AG09319 (cell line): ENCODE measurements at places on chromosomes 6 and 20.

DNA sequence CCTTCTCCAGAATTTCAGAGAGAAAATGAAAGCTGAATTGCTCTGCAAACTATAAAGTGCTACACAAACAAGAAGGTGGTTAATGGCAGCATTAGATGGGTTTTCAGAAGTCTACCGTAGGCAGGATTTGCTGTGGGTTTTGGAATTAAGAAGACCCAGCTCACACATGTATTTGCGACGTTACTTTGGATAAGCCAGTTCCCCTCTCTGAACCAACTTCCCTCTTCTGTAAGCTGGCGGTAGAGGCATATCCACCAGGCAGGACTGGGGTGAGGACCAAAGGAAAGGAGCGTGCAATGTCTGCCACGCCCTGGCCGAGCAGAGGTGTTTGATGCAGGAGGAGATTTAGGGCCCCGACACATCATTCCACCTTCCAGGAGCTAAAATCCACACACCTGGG lies 6.9 kb downstream of the RSPO4 start:
- DNase-seq, result no peak

GRCh38 chr6:12103158-12103557 lies 91.0 kb downstream of the HIVEP1 start:
- no peak for DNase-seq

GRCh38 chr6:3455147-3455568 lies 1.7 kb downstream of the SLC22A23 start:
- no peak for DNase-seq

- no peak for DNase-seq
Observed at GRCh38 chr6:109321752-109322151, 60.5 kb downstream of the CD164 start.

GRCh38 chr6:42142118-42142835 lies at the start of gene C6orf132:
Gene C6orf132 (minus strand): TSS chr6:42142620. CDS start chr6:42142444, 176 bp downstream.
- no peak for DNase-seq

- DNase-seq, result no peak
Observed at GRCh38 chr20:38226553-38226952, 34.0 kb downstream of the KIAA1755 start.

DNA sequence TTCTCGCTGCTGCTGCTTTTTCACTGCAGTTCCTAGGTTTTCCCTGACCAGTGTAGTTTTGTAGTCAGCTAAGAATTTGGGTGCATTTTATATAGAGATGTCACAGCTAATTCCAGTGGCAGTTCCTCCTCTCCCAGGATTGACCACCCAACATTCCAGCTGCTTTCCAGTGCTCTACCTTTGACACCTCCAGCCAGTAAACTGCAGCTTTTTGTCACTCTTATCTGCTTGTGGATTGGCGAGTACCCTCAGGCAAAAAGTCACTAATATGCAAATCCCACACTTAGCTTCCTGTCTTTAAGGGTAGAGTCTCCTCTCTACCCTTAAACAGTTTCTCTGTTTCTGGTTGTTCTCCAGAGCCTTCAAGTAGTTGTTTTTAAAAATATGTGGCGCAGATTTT lies 146.9 kb upstream of the KCNG1 start:
- DNase-seq, result no peak

GRCh38 chr6:106002005-106002404 lies 84.1 kb upstream of the PRDM1 start:
- DNase-seq, result no peak

DNA sequence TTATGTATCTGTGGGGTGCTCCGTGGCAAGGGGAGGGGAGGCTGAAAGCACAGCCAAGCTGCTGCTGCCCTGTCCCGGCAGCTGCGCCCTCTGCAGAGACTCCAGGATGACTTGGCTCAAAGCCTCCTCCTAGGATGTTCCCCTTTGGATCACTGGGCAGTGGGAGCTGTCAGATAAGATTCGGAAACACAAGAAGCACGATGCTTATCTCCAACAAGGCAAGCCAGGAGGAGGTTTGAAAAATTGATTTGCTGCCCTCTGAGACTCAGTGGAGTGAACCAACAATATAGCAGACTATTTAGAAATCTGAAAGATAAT lies 776.4 kb downstream of the C6orf118 start:
- DNase-seq, result no peak

- no peak for DNase-seq
Observed at GRCh38 chr20:62850333-62850974, 11.2 kb downstream of the TCFL5 start.
